ENCODE measurements at places on chromosomes 6 and 20.

GRCh38 chr6:166758136-166758704 lies 131.2 kb upstream of the RPS6KA2 start:
- DNase-seq, result no peak

- DNase-seq, result no peak
Measured at GRCh38 chr6:5979650-5980420, 26.9 kb downstream of the NRN1 start.

DNA sequence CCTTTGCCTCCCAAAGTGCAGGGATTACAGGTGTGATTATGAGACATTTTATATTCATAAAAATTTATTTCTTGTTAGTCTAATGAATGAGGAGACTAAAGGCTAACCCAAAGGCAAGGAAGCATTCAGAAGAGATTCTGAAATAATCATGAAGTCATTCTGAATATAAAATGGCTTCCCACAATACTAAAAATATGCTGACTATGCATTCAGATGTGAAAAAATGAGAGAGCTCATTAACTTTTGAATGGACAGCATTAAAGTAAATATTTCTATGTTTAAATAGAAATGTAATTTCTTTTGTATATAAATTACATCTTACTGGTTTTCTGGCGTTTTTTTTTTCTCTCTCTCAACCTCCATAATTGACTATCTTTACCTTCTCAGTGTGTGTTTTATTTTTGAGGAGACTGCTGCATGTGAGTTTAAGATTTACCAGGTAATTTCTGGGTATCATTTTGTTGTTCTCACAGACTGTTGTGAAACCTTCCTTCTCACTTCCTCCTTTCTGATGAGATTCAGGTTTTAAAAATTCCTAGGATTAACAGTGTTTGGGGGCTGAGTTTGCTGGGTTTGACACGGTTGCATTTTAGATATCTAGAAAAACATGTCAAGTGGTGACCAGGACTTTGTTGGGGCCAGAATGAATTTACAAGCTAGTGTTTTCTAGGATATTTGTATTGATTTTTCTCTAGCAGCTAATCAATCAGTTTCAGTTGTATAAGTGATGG lies 316.6 kb downstream of the CDKAL1 start:
- DNase-seq, result no peak

DNA sequence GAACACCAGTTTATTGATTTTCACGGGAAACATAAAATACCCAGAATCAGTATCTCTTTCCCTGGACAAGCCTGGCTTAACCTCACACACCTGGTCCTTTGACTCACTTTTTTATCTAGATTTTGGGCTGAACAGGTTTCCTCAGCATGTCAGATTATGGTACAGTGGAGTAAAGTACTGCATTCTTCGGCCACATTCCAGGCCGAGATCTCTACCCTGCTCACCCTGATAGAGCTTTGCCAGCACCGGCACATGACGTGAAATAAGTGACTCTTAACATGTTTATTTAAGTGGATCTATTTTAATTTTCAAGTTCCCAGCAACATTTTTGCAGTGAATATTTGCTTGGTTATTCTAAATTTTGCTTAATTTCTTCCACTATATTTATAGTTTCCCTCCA lies 79.0 kb upstream of the POPDC3 start:
- no peak for DNase-seq

DNA sequence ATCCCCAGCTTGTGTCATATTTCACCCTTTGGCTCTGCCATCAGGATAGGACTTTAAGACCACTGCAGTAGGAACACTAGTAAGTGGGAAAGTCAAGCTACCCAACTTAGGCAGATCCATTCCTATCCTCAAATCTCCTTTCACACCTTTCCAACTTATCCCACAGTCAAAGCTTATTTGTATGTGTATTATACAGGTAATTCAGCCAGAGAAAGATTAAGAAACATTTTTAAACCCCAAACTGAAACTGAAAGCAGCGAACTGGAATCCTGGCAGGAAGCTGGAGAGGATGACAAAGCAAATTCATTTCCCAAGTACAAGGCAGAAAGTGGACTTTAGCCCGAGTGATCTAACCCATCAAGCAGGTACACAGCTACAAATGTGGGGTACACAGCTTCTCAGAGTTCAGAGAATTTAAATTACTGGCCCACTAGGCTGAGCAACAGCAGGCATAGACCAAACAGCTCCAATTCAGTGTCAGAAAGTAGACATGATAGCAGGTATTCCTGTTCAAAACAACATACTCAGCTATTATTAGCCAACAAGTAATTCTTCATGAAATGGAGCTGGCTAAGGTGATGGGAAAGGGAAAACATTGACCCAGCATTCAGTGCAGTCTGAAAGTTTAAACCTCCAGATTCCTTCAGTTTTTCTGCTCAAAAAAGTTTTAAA lies 39.1 kb downstream of the ILRUN start:
- no peak for DNase-seq

- DNase-seq, result no peak
Measured at GRCh38 chr6:25165177-25165576, 114.0 kb upstream of the CARMIL1 start.

DNA sequence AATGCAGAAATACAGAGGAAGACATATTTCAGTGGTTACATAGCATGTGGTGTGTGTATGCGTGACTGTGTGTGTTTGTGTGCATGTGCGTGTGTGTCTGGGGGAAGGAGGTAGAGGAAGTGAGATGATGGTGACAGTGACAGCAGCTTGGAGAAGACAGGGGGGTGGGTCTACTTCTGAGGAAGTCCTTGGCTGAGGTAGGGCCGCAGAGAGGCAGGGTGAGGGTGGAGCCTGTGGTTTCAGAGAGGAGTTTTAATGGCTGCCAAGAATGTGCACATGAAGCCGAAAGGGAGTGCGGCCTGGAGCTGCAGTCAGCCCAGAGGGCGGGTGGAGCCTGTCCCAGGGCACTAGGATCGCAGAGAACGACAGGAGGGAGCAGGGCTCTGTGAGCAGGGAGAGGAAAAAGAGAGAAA lies 22.7 kb upstream of the RNF24 start:
- no peak for DNase-seq

GRCh38 chr6:168686831-168687730 lies 246.1 kb downstream of the SMOC2 start:
- no peak for DNase-seq

GRCh38 chr20:34365765-34366213 lies 2.7 kb downstream of the ITCH start:
- DNase-seq, result no peak

DNA sequence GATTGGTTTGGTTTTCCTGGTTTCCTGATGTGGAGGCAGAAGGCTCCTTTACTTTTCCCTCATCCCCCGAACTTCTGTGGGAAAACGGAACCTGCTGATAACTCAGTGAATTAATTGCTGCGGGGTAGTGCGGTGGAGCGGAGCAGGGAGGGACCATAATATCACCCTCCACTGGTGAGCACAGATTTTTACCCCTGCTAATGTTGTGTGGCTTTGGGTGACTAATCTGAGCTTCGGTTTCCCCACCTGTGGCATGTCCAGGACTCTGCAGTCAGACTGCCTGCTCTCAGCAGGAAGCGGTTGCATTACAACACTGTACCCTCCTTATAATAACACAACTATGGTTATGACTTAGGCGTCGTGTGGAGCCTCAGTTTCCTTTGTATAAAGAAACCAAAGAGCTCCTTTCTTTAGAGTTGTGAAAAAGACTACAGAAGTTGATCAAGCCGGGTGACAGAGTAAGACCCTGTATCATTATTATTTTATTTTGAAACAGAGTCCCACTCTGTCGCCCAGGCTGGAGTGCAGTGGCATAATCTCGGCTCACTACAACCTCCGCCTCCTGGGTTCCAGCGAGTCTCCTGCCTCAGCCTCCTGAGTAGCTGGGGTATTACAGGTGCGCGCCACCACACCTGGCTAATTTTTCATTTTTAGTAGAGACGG lies 2.2 kb upstream of the ID1 start:
- DNase-seq, result no peak

GRCh38 chr6:82737965-82738364 lies 327.7 kb downstream of the UBE3D start:
- DNase-seq, result no peak

- DNase-seq, result peak; percentile 57
Measured at GRCh38 chr6:26554697-26555504, 16.7 kb downstream of the HMGN4 start.

GRCh38 chr20:40942775-40943174 lies 85.8 kb upstream of the TOP1 start:
- no peak for DNase-seq

- DNase-seq, result no peak
Measured at GRCh38 chr6:88006557-88006956, 41.1 kb upstream of the SPACA1 start.

- DNase-seq, result no peak
Measured at GRCh38 chr20:8144282-8145245, 12.5 kb downstream of the PLCB1 start.

DNA sequence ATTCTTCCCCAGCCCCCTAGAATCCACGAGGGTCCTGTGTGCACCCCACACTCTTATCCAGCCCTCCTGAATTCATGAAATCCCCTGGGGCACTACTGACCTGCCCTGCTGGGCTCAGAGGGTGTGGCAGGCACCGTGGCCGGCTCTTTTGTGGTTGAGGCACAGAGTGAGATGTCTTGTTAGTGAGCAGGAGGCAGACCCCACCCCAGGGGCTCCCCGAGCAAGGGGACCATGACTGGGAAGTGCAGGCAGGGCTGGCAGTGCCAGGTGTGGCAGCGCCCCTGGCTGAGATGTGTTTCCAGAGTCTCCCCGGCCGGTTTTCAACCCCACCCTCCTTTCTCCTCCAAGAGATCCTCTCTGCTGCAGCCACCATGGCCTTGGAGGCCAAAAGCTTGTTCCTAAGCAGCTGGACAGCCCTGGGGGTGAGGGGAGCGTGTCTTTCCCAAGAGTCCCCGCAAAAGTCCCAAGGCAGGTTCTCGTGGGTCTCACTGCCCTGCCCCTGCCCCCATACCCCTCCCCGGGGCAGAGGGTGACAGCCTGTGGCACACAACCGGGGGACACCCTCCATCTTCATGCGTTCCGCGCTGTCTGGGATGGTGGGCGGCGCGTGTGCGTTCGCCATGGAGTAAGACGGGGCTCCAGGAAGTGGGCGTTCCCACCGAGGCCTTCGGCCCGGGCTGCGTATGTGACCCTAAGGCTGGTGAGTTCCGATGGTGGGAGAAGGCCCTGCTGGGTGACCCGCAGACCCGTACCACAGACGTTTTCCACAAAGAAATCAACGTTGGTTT lies 208.9 kb downstream of the TAF4 start:
- DNase-seq, result no peak

Data from neural crest cell (in vitro differentiated cells).